Central memory CD8-positive, alpha-beta T cell (primary cell): ENCODE measurements at places on chromosomes 12 and 14.

GRCh38 chr12:8493084-8493483, 20.2 kb upstream of the CLEC4D start:
- H3K4me3 ChIP-seq, result no peak overlapping the region
- peaks cover 1% of the 10 kb centered on the region for H3K36me3 ChIP-seq
- no peak for DNase-seq
- H3K27me3 ChIP-seq, result no peaks in the 10 kb centered on the region
- peak overlapping the region; percentile 87 for H3K27ac ChIP-seq

GRCh38 chr14:58826845-58827686, 189.3 kb downstream of the DACT1 start:
- no peak overlapping the region for H3K4me3 ChIP-seq
- H3K36me3 ChIP-seq, result peaks cover 1% of the 10 kb centered on the region
- H3K27me3 ChIP-seq, result no peaks in the 10 kb centered on the region

DNA sequence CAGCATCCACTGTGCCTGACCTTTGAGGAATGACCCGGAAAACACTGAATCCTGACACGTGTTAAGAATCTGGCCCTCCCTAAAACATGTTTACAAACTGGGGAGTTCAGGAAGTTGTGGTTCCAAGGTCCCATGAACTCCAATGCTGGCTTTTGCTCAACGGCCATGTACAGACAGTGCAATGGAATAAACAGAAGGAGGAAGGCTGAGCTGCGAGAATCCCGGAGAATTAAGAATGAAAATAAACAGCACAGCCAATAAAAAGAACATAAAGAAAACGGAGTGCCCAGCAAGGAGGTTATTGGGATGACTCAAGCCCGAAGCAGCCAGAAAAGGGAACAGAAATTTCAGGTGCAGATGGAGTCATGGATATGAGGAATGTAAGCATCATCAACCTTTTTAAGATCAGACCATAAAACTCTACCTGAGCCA, 32.3 kb downstream of the BCL11B start:
- DNase-seq, result no peak
- H3K4me3 ChIP-seq, result peak overlapping the region; percentile 84
- peaks cover 99% of the 10 kb centered on the region for H3K4me1 ChIP-seq
- peak overlapping the region; percentile 97 for H3K27ac ChIP-seq

- no peak overlapping the region for H3K27ac ChIP-seq
- H3K4me1 ChIP-seq, result no peaks in the 10 kb centered on the region
- DNase-seq, result no peak
Observed at GRCh38 chr12:104805186-104805585, 152.9 kb downstream of the SLC41A2 start.

- H3K27ac ChIP-seq, result peak overlapping the region; percentile 96
- DNase-seq, result no peak
- H3K4me1 ChIP-seq, result peaks cover 42% of the 10 kb centered on the region
- H3K4me3 ChIP-seq, result peak overlapping the region; percentile 98
- no peaks in the 10 kb centered on the region for H3K27me3 ChIP-seq
- peaks cover 45% of the 10 kb centered on the region for H3K36me3 ChIP-seq
Observed at GRCh38 chr12:49131894-49132461, 783 bp upstream of the TUBA1B start.

- H3K27me3 ChIP-seq, result peaks cover 9% of the 10 kb centered on the region
- no peaks in the 10 kb centered on the region for H3K4me1 ChIP-seq
- H3K4me3 ChIP-seq, result no peak overlapping the region
- DNase-seq, result no peak
Observed at GRCh38 chr12:62138527-62138926, 121.7 kb upstream of the USP15 start.

DNA sequence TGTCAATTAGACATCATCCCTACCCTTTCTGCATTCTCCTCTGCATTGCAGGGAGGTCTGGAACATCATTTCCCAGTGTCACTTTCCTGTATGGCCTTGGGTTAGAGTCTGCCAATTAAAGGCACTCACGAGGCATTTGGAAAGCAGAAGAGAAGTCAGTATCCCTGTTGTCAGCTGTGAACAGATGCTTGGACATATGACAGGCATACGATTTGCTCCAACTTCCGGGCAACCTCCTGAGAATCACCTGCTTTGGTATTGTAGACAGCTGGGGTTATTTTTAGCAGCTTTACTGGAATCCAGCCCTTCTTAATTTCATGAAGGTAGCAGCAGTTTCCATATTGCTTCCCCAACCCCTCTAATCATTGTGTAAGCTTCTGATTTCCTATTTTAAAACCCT, 88.7 kb upstream of the DHRS4 start:
- no peak for DNase-seq
- H3K27me3 ChIP-seq, result peaks cover 70% of the 10 kb centered on the region
- no peak overlapping the region for H3K27ac ChIP-seq

GRCh38 chr12:94149119-94149780, 873 bp downstream of the PLXNC1 start:
- H3K36me3 ChIP-seq, result peaks cover 7% of the 10 kb centered on the region
- H3K27ac ChIP-seq, result no peak overlapping the region

- H3K4me3 ChIP-seq, result no peak overlapping the region
- H3K27ac ChIP-seq, result no peak overlapping the region
- no peaks in the 10 kb centered on the region for H3K4me1 ChIP-seq
- no peak for DNase-seq
- H3K27me3 ChIP-seq, result no peaks in the 10 kb centered on the region
Observed at GRCh38 chr12:7212678-7213077, 23.2 kb downstream of the PEX5 start.

DNA sequence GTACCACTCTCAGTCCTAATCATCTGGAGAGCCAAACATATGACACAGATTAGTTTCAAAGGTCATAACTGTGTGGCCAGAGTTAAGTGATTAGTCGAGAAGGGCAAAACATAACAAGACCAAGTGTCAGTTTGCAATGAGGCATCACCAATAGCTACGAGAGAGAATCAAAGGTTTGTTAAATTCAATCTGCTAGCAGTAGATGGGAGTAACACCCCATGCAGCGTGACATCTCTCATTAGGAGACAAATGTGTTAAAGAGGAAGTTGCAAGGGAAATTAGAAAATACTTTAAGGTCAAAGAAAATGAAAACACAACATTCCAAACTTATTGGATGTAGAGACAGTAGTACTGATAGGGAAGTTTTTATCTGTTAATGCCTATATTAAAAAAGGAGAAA, 135.7 kb upstream of the SYT10 start:
- H3K36me3 ChIP-seq, result peaks cover 1% of the 10 kb centered on the region
- no peaks in the 10 kb centered on the region for H3K27me3 ChIP-seq
- H3K4me1 ChIP-seq, result no peaks in the 10 kb centered on the region
- no peak for DNase-seq

DNA sequence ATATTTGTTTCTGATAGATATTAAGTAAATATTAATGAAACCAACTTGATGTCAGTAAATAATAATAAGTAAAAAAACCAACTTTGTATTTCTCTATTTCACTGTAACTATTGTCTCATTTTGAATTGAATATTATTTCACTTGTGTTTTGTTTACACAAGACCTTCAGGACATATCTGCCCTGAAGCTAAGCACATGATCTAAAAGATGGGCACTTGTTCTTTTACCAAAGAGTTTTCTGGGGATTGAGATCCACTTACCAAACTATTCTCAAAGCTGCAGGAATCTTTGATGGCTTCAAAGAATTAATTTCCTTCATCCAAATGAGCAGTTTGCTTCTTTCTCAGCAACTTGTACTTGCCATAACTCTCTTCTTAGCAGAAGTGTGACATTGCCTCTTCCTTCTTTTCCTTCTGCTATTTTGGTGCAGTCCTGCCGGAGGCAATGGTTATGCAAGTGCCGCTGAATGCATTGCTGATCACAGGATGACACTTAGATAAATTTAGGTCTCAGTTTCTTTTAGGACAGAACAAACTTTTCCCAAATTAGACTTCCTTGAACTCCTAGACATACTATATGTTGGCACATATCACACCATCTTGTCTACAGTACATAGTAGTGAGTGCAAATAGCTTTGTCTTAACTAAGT, 9.2 kb downstream of the FAR2 start:
- H3K4me3 ChIP-seq, result no peak overlapping the region
- H3K27me3 ChIP-seq, result no peaks in the 10 kb centered on the region

- no peaks in the 10 kb centered on the region for H3K36me3 ChIP-seq
- no peaks in the 10 kb centered on the region for H3K4me1 ChIP-seq
- peaks cover 8% of the 10 kb centered on the region for H3K27me3 ChIP-seq
- H3K4me3 ChIP-seq, result no peak overlapping the region
Observed at GRCh38 chr12:52173526-52173925, 18.3 kb downstream of the KRT80 start.

DNA sequence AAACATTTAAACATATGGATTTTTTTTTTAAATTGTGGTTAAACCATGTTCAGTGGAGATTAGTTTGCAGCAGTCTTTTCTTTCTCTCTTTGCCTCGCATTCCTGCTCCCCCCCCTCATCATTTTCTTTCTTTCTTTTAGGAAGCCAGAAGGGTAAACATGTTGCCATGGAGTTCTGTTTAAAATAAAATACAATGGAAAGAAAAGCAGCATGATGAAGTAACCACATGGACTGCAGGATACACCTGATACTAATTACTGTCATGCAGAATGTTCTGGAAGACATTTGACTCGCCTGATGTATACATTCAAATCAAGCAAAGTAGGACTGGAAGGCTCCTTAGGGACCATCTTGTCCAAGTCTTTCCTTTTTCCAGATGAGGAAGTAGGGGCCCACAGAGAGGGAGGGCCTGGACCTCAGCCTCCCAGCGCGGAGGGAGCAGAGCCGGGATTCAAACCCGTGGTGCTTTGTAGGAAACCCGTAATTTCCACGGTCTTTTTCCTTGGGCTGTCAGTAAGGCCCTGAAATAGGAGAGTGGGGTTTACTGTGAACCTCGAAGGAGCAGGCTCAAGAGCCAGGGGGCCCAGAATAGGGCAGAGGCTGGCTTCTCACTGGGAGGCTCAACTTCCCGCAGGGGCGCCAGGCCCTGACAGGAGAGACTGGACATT, 2.4 kb upstream of the MEG3 start:
- DNase-seq, result no peak
- H3K27ac ChIP-seq, result no peak overlapping the region
- no peaks in the 10 kb centered on the region for H3K36me3 ChIP-seq
- H3K27me3 ChIP-seq, result peaks cover 61% of the 10 kb centered on the region
- H3K4me3 ChIP-seq, result no peak overlapping the region
